ENCODE measurements at places on chromosomes 13 and 19.

DNA sequence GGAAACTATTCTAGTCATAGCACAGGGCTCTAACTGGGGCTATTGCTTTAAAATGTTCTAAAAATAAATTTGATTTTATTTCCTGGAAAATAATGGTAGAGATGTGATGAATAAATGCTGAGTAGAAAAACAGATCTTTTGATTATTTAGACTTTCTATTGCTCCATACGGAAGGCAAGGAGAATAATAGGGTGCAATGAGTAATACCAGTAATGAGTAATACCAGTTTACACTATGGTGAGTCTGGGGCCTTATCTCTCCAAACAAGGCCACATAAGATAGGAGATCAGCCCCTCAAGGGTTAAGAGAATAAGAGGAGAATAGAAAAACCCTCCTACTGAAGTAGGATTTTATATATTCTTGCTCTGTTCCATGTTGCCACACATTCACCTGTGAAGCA is 390.4 kb downstream of the KLF5 start:
- no peak for DNase-seq

GRCh38 chr19:35868172-35868822 is at the start of gene APLP1:
APLP1 (plus strand) TSS chr19:35868574; CDS start chr19:35868637, 63 bp downstream.
- DNase-seq = peak; percentile 85

DNA sequence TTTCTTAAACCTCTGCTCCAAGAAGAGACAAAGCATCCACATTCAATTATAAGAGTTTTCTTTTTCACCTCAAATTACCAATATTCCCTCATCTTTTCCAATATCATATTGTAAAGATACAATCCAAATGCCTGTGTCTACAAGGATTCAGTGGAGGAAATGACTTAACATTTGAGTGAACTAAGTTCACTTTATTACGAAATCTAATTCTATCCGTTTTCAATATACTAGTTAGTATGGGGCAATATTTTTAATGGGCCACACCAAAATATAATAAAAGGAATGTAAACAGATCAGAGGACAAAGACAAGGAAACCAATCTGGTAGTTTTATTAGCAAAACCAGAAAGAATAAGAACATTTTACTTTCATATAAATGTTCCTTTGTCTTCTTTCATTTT is 136.0 kb downstream of the DCLK1 start:
- no peak for DNase-seq

DNA sequence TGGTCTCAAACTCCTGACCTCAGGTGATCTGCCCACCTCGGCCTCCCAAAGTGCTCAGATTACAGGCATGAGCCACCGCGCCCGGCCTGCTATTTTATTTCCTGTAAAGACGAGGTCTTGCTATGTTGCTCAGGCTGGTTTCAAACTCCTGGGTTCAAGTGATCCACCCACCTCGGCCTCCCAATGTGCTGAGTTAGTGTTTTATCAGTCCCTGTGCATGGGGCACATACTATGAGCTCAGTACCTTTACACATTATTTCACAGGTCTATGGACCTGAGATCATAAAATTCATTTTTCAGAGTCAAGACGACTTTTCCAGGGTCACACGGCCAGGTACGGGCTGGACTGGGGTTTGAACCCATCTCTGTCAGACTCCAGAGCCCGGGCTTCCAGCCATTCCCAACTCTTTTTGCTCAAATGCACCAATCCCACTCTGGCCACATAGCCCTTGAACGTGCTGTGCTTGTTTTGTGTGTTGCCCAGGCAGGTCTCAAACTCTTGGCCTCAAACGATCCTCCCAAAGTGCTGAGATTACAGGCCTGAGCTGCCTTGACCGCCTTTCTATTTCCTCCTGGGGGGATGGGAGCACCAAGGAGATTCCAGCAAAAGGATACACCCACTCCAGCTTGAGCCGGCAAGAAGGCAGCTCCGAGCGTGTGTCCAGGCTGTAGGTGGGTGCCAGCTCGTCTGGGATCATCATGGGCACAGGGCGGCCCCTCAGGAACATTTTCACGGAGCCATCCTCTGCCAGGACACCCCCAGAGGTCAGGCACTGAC is 1.1 kb downstream of the EML2 start:
- no peak for DNase-seq

- no peak for DNase-seq
These were observed 1148.9 kb downstream of the OLFM4 start for GRCh38 chr13:54177466-54177865.

Measured in GM20000 (cell line).